ENCODE measurements at places on chromosomes 11 and 22. TPM values are rescaled to one million over a fixed set of nuclear protein-coding genes. Genes with fewer than 3 reads are reported as not detected.

DNA sequence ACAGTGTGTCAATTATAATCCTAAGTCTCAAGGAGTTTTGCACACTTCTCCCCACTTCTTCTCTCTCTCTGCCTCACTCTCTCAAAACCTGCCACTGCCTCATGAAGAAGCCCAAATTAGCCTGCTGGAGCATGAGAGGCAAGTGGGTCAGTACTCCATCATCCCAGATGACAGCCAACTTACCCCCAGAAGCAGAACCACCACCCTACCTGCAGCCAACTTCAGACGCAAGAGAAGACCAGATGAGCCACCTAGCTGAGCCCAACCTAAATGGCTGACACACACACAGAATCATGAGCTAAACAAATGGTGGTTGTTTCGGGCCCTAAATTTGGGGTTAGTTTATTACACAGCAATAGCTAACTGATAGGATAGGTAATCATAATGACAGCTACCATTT is 61.2 kb downstream of the CD82 start:
- no peaks in the 10 kb centered on the region for H3K4me1 ChIP-seq
- H3K36me3 ChIP-seq, result no peaks in the 10 kb centered on the region
- peaks cover 14% of the 10 kb centered on the region for H3K27me3 ChIP-seq
- no peak overlapping the region for H3K4me3 ChIP-seq
- DNase-seq, result no peak

DNA sequence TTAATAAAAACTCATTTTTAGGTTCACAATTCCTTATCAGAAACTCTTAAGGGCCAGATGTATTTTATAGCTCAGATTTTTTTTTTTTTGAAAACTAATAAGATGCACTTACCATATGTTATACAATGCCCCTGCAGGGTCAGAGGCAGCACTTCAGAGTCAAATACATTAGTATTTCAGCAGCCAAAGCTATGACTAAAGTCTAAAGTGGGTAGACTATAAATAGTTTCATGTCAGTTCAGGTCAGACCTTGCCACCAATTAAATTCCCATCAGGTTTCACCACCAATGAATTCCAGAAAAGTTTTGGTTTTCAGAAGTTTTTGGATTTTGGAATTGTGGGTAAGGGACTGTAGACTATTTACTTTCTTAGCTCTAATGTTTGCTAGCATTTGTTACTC is 75.9 kb downstream of the FAM83F start:
- DNase-seq, result no peak
- H3K4me3 ChIP-seq, result no peak overlapping the region
- H3K36me3 ChIP-seq, result no peaks in the 10 kb centered on the region
- no peaks in the 10 kb centered on the region for H3K4me1 ChIP-seq
- H3K27me3 ChIP-seq, result no peaks in the 10 kb centered on the region

DNA sequence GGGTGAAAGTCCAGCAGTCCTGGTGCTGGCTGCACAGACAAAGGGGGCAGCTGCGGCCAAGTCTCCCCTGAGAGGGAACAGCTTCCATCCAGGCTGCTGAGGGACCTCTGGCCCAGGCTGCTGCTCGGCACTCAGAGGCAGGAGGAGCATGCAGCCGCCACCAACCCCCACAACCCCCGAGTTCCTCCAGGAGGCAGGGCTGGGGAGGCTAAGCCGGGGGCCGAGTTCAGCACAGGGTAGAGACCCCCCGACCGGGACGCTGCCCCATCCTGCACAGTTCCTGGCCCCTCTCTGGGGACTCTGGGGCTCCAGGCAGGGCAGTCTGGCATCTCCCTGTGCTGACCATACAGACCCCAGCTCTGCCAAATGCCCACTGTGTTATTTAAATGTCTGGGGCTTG is 20.2 kb downstream of the IGSF9B start:
- H3K4me1 ChIP-seq, result peaks cover 12% of the 10 kb centered on the region
- no peaks in the 10 kb centered on the region for H3K27me3 ChIP-seq
- H3K27ac ChIP-seq, result no peak overlapping the region
- H3K36me3 ChIP-seq, result peaks cover 42% of the 10 kb centered on the region

- H3K27me3 ChIP-seq, result no peaks in the 10 kb centered on the region
- no peak overlapping the region for H3K4me3 ChIP-seq
- DNase-seq, result peak; percentile 46
- no peaks in the 10 kb centered on the region for H3K36me3 ChIP-seq
- H3K27ac ChIP-seq, result no peak overlapping the region
Observed at GRCh38 chr11:128336203-128336602, 251.2 kb downstream of the ETS1 start.

GRCh38 chr11:836274-836673 is 3.5 kb downstream of the CD151 start:
- DNase-seq, result no peak
- no peaks in the 10 kb centered on the region for H3K27me3 ChIP-seq
- no peak overlapping the region for H3K4me3 ChIP-seq
- no peak overlapping the region for H3K27ac ChIP-seq
- peaks cover 33% of the 10 kb centered on the region for H3K4me1 ChIP-seq

DNA sequence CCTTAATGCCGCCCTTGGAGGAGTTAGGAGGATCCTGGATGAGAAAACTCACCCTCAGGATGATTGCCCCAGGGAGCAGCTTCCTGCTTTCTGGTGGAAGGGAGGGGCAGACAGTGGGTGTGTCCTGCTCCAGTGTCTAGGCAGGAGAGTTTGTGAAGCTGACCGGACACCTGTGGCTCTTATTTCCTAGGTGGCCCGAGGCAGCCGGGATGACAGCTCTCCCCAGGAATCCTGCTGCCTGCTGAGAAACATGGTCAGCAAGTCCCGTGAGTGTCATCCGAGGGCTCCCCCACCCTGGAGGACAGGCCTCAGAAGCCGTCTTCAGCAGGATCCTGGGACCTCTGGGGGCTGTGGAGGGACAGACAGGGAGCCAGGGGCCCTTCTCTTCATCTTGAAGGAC is 50.4 kb downstream of the ST3GAL4 start:
- H3K27ac ChIP-seq, result no peak overlapping the region
- H3K4me3 ChIP-seq, result no peak overlapping the region
- peak; percentile 47 for DNase-seq
- peaks cover 14% of the 10 kb centered on the region for H3K36me3 ChIP-seq
- H3K4me1 ChIP-seq, result peaks cover 33% of the 10 kb centered on the region
- no peaks in the 10 kb centered on the region for H3K27me3 ChIP-seq

- no peak for DNase-seq
- H3K36me3 ChIP-seq, result peaks cover 92% of the 10 kb centered on the region
- no peaks in the 10 kb centered on the region for H3K27me3 ChIP-seq
Observed at GRCh38 chr22:38729946-38730345, 24.2 kb downstream of the GTPBP1 start.

GRCh38 chr11:122235615-122236014 is 119.6 kb upstream of the BLID start:
- peaks cover 17% of the 10 kb centered on the region for H3K36me3 ChIP-seq
- H3K4me1 ChIP-seq, result peaks cover 17% of the 10 kb centered on the region
- DNase-seq, result peak; percentile 80
- no peaks in the 10 kb centered on the region for H3K27me3 ChIP-seq
- no peak overlapping the region for H3K27ac ChIP-seq

- no peaks in the 10 kb centered on the region for H3K4me1 ChIP-seq
- no peak within 1 kb of the TSS for H3K4me3 ChIP-seq
- DNase-seq, result no peak
- no peaks in the 10 kb centered on the region for H3K36me3 ChIP-seq
- H3K27ac ChIP-seq, result no peak within 1 kb of the TSS
- no peaks in the 10 kb centered on the region for H3K27me3 ChIP-seq
Observed at GRCh38 chr22:19723232-19723982, at the start of gene GP1BB. Gene GP1BB (plus strand): TSS chr22:19723539. CDS start chr22:19723570, 31 bp downstream.

DNA sequence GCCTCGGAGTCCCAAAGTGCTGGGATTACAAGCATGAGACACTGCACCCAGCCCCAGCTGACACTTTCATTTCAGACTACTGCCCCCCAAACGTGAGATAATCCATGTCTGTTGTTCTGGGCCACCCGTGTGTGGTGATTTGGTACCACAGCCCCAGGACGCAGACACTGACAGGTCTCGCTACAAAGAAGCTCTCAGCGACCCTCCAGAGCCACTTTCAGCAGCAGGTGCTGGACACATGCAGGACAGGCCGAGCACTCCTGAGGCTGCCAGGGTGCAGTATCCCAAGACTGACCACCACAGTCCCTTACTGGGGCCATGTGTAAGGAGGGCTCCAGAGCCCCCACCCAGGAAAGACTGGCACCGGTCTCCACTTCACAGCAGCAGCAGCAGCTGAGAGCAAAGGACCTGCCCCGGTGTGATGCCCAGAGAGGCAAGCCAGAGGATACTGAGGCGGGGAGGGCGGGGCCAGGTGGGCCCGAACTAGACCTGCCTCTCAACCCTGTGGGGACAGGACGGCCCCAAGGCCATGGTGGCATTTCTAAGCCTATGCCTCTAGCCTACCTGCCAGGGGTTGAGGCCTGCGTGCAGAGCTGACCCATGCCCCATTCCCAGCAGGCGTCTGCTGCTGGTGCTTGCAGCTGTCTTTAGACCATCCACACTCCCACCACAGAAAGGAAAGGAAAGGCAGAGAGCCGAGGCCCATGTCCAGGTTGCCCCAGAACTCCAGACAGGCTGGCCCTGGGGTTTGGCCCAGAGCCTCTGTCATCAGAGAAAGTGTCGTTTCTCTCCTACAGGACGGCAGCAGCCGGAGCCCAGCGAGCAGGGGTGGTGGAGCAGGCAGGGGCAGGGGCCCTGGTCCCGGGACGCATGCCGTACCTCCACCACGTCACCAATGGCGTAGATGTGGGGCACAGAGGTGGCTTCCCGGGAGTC is 28.0 kb upstream of the GNB1L start:
- H3K36me3 ChIP-seq, result no peaks in the 10 kb centered on the region
- DNase-seq, result no peak
- H3K4me1 ChIP-seq, result peaks cover 50% of the 10 kb centered on the region
- no peak overlapping the region for H3K4me3 ChIP-seq

DNA sequence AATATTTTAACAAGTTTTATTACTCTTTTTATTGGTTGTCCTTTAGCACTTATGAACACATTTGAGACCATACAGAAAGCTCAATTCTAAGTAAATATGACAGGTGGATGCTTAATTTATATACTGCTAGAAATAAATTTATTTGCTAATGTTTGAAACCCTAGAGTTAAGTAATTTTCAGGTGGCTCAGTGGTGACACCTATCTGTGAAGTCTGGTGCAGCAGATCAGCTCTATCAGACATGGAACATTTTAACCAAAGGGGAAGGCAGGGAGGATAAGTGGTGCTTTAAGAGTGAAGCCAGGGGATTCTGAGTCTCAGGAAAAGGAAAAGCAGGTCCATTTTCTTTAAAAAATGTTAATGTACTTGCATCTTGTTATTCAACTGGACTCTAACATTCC is 175.8 kb downstream of the DSCAML1 start:
- peak; percentile 25 for DNase-seq
- peaks cover 54% of the 10 kb centered on the region for H3K27me3 ChIP-seq
- no peaks in the 10 kb centered on the region for H3K4me1 ChIP-seq
- H3K36me3 ChIP-seq, result no peaks in the 10 kb centered on the region
- H3K27ac ChIP-seq, result no peak overlapping the region

- H3K36me3 ChIP-seq, result peaks cover 7% of the 10 kb centered on the region
- no peak overlapping the region for H3K27ac ChIP-seq
- no peak for DNase-seq
- no peak overlapping the region for H3K4me3 ChIP-seq
Observed at GRCh38 chr11:119758291-119758690, 29.3 kb upstream of the NECTIN1 start.

DNA sequence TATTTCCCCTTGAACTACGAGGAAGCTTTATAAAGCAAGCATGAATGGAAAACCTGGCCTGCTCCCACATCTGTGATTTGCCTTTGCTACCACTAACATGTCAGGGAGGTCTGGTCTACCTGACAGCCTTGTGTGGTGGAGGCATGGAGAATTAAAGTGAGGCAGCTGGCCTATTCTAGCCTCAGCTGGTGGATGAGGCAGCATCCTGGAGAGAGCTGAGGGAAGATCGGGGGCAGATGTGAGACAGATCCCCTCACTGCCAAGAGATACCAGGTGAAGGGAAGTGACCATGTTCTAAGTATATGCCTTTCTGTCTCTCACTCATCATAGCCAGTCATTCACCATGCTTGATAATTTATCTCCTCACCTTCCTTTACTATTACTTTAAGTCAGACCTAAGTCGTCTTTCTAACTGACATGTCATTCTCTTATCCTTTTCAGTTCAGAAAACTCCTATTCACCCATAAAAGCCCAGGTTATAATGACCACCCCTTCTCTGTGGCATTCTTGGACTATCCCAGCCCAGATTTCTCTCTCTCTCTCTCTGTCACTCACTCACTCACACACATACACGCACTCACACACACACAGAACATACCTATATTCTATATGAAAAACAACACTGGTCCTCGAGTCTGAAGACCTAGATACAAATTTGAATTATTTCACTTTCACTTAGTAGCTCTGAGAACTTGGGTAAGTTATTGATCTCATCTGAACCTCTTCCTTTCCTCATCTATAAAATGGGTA is 90.7 kb downstream of the CSNK2A3 start:
- H3K27ac ChIP-seq, result no peak overlapping the region
- no peak for DNase-seq
- peaks cover 12% of the 10 kb centered on the region for H3K27me3 ChIP-seq
- H3K36me3 ChIP-seq, result no peaks in the 10 kb centered on the region

GRCh38 chr22:20486229-20486628 is 9.4 kb downstream of the KLHL22 start:
- no peaks in the 10 kb centered on the region for H3K27me3 ChIP-seq
- H3K36me3 ChIP-seq, result peaks cover 5% of the 10 kb centered on the region
- H3K27ac ChIP-seq, result no peak overlapping the region
- H3K4me3 ChIP-seq, result no peak overlapping the region
- no peaks in the 10 kb centered on the region for H3K4me1 ChIP-seq

DNA sequence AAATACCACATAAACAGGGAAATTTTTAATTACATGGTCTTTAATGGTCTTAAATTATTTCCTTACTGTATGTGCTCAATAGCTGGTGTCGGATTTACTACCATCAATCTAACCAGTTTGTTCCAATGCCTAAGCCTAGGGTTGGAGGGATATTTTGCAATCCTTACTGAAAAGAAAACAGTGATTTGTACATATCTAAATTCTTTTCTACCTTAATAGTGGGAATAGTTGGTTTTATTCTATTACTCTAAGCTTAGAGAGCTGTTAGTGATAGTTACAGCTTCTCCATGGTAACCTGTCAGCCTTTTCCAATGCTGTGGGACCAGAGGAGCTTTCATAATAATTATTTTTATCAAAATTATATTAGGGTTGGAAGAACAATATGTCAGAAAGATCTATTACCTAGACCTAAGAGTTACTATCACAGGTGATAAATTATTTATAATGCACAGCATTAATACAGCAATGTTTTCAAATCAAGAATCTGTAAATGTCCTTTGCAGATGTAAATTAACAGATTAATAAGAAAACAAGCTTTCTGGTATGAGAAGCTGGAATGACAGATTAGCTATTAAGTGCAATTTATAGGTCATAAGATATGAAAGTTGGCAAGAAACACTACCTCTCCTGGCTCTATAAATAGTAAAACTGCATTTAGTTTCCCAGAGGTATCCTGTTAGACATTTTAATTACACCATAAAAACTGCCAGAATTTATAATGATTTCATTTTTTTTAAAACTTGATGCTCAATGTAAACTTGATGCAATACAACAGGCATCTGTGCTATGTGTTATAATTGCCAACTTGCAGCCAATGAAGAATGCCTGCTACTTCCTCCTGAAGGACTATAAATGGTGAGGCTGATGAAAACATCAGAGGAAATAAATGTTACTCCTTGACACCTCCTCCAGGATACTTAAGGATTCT is 262.0 kb upstream of the PITPNB start:
- H3K4me1 ChIP-seq, result no peaks in the 10 kb centered on the region
- no peak overlapping the region for H3K27ac ChIP-seq
- no peak overlapping the region for H3K4me3 ChIP-seq
- DNase-seq, result no peak
- H3K27me3 ChIP-seq, result peaks cover 75% of the 10 kb centered on the region

C11orf42 gene
- total RNA-seq, result not detected

MED15 gene
- total RNA-seq, result 122 TPM

OR4X1 gene
- not detected for total RNA-seq

APOA4 gene
- not detected for total RNA-seq

SPI1 gene
- total RNA-seq, result not detected

OR5W2 gene
- total RNA-seq, result not detected

MYOD1 gene
- not detected for total RNA-seq

TEX12 gene
- not detected for total RNA-seq
